Left cardiac atrium (tissue), 4 donors: ENCODE measurements at places on chromosomes 2 and 18. TPM values are rescaled to one million over a fixed set of nuclear protein-coding genes. Genes with fewer than 3 reads are reported as not detected.

DNA sequence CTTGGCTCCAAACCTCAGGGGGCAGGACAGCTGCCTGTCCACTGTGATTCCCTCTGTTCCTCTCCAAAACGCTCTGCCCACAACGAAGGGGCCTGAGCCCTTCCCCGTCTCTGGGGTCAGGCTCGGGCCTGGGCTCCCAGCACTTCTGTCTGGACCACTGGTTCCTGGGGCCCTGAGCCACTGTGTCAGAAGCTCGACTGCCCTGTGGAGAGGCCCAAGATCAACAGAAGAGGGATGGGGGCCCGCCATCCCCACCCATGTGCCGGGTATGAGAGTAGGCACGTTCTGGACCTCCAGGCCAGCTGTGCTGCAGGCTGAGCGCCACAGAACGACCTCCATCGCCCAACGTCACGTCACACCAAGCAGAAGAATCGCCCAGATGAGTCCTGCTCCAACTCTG, 119.9 kb upstream of the HS6ST1 start:
- no peak for DNase-seq

Gene CLIP4
- total RNA-seq, result 63.1 TPM

- DNase-seq, result no peak
These were observed 493.7 kb upstream of the CDH7 start for GRCh38 chr18:65257149-65257548.

- no peak for DNase-seq
These were observed 23.9 kb downstream of the BAZ2B start for GRCh38 chr2:159592441-159592840.

- no peak for DNase-seq
These were observed 172.9 kb downstream of the TPGS2 start for GRCh38 chr18:36655930-36656329.

DNA sequence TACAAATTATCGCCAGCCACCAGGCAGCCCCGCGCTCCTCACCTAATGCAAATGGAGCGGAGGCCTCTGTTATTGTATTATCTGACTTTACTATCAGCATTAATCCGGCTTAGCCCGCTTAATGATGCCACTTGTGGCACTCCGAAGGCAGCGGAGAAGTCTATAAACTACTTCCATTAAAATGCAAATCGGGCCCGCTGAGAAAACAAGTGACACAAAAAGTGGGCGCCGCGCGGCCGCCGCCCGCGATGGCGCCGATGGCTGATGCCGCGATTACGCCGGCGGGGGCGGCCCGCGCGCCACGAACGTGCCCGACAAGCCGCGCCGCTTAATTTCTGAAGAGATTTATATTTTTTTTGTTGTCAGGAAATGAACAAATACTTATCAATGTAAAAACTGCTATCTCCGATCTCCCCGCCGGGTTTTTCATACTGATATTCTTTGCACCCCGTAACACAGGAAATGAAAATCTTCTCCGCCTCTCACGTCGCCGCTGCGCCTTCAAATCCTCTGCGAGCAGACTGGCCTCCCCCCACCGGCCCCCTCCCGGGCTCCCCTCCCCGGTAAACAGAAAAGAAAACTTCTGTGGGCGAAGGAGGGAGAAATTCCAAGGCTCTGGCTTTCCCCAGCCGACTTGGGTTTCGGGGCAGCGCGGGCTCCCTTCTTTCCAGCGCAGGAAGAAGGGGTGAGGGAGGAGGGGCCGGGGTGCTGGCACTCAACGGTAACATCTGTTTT, 221.8 kb downstream of the INSIG2 start:
- DNase-seq, result peak; percentile 44

DNA sequence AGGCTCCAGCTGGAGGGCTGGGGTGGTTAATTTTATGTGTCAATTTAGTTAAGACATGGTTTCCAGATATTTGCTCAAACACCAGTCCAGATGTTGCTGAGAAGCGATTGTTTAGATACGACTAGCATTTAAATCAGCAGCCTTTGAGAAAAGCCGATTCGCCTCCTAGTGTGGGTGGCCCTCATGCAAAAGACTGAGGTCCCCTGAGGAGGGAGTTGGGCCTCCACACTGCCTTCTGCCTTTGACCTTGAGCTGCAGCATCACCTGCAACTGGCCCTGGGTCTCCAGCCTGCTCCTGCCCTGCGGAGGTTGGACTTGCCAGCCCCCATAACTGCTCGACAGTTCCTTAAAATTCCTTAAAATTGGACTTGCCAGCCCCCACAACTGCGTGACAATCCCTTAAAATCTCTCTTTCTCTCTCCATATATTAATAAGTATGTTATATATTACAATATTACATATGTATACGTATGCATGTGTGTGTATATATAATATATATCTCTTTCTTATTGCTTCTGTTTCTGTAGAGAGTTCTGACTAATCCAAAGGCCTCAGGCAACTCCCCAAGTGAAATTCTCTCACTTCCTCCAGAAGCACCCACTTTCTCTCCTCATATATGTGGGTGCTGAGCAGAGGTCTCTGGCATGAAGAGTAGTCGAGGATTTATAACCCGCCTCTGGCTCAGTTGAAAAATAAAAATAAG, 14.4 kb downstream of the FBLN7 start:
- DNase-seq, result no peak

Gene KCNJ3
- total RNA-seq, result 49.9 TPM

DNA sequence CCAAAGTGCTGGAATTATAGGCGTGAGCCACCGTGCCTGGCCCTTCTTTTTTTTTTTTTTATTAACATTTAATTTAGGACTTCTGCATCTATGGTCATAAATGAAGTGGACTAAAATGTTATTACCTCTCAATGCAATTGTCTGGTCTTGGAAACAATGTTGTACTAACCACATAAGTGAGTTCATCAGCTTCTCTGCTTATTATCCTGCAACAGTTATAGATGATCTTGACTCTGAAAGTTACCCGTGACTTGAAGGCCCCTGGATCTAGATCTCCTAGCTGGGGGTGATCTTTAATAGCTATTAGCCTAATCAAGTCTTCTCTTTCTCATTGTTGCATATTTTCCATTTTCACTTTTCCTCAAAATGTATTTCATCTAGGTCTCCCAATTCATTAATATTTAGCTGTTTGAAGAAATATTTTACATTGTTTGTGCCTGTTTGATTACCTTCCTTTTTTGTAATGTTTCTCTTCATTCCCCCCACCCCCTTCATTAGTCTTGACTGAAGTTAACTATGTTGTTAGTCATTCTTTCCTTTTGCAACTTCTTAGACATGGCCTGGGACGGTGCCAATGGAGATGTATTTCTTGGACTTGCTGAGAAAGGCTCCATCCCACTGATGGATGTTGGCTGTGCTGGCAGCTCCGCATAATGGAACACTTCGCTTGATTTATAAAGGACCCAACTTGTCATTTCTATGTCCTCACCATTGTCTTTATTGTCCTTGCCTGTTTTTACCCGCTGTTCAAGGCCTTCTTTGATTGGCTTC, 141.6 kb upstream of the RIOK3 start:
- DNase-seq, result peak; percentile 88

DNA sequence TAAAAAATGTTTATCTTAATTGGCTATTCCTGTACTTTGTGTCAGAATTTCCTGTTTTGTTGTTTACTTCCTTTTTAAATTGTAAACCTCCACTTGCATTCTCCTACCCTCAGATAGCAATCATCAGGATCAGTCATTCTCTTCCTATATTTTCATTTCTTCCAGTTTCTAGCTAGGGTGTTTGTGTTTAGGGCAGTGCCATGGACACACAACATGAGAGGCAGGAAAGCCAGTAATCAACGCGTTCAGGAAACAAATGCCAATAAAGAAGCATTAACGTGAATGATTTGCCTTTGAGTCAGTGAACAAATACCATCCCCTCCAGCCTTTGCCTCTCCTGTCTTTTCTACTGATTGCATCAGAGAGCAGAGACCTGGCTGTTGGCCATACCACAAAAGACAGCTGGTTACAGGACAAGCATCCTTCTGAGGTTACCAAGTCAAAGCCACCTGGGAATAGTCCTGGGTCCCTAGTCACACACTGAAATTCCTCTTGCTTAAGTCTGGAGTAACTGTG, 56.7 kb upstream of the FHL2 start:
- peak; percentile 36 for DNase-seq

- DNase-seq, result no peak
These were observed 272.9 kb downstream of the SLC8A1 start for GRCh38 chr2:40178971-40179370.

GRCh38 chr2:153717060-153717459, 154.7 kb upstream of the GALNT13 start:
- DNase-seq, result no peak

DNA sequence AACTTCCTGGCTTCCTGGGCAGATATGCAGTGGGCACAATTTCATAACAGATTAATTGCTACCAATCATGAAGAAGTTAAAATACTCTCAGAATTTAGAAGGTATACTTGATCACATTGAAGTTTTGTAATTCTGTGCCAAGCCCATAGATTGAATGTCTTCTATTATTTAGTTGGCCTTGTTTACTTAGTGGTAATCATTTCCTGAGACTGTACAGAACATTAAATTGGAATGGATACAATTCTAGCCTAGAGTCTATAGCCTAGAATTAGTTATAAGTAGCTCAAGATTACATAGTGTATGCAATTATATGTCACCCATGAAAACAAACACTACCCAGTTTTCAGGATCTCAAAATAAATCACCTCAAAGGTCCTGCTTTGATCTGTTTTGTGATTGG, 615.8 kb downstream of the XIRP2 start:
- DNase-seq, result no peak

DNA sequence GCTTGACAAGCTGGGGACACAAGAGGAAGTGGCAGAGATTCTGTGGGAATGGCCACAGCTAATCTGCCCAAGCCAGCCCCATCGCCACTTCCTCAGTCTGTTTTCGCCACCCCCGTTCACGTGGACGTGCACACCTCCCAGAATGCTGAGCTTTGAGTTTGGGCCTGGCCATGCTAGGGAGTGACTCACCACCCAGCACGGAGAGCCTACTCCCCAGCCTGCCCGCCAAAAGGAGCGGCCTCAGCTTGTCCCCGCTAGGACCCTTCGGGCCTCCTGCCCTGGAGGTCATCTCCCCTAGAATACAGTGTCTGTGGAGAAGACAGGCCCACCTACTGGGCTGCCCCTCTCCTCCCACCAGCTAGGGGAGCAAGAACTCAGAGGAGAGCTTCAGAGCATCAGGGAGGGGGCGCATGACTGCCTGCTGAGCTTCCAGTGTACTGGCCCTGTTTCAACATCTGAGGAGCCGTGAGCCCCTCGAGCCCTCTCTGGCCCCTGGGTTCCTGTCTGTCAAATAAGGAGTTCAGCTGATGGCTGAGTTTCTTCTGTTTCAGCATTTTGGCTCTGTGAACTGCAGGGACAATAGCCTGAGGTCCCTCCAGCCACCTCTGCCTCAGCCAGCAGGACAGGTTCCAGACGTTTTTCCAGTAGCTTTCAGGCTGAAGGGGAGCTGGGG, 5.1 kb downstream of the SLC35F6 start:
- DNase-seq, result peak; percentile 82

Gene KRTCAP3
- total RNA-seq, result not detected

Gene B3GNT7
- 8.0 TPM for total RNA-seq

Gene CCDC74A
- total RNA-seq, result 0.71 TPM

- DNase-seq, result no peak
These were observed 455.9 kb downstream of the CNTNAP5 start for GRCh38 chr2:124480958-124481357.

DNA sequence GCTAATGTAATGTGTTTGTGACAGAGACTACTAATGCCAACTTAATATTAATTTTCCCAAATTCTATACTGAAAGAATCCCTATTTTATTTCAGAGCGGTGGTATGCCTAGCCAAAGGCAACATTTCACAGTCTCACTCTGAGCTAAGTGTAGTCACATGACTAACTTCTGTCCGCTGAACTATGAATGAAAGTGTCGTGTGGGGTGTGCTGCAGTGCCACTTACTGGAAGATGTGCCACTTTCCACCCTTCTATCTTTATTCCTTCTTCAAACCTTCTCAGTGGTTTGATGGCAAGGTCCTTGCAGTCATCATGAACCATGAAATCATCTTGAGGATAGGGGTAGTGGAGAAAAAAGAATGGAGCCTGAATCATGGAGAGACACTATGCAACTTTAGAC, 47.3 kb upstream of the C1D start:
- DNase-seq, result no peak

Gene EGR4
- total RNA-seq, result not detected

DNA sequence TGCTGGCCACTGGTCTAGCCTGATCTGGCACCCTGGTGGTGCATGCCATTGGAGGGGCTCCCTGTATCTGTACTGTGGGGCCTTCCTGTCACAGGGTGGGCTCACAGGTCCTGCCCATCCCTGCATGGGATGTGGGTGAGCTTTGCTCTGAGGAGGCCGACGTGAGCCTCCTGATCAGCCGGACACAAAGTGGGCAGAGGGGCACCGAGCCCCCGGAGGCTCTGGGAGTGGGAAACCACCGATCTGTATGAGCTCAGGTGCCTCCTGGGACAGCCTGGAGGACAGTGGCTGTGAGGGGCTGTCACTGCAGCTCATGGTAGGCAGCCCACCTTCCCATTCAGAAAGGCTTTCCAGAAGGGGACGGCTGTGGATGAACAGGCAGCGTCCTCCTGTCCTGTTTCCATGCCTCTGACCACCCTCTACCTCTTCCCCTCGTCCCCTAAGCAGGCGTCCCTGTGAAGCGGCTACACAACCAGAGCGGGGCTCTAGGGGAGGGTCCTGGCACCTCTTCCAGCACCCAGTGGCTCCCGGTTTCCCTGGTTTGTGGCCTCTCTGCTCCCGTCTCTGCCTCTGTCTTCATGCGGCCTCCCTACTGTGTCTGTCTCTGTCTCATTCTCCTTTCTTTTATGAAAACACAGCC, 112.5 kb upstream of the OTOS start:
- DNase-seq, result no peak

- no peak for DNase-seq
These were observed 108.8 kb downstream of the STPG4 start for GRCh38 chr2:47046271-47046670.

DNA sequence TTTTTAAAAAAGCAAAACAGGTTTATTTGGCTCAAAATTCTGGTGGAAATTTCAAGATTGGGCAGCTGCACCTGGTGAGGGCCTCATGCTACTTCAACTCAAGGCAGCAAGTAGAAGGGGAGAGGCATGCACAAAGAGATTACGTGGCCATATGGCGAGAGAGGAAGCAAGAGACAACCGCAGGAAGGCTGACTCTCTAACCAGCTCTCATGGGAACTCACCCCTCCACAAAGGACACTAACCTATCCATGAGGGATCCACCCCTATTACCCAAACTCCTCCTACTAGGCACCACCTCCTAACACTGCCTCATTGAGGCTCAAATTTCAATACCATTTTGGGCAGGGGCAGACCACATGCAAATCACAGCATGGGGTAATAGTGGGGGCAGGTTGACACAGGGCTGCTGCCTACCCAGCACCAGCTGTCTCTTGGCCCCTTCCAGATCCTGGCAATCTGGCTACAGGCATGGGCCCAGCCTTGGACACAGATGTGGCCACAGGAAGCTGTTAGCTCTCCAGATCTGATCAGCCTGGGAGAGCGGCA, 2.0 kb upstream of the CAPN10 start:
- DNase-seq, result peak; percentile 3

Gene NLRC4
- total RNA-seq, result 2.3 TPM

Gene EVX2
- total RNA-seq, result not detected

- DNase-seq, result no peak
These were observed 360.2 kb downstream of the SETBP1 start for GRCh38 chr18:45040879-45041278.

DNA sequence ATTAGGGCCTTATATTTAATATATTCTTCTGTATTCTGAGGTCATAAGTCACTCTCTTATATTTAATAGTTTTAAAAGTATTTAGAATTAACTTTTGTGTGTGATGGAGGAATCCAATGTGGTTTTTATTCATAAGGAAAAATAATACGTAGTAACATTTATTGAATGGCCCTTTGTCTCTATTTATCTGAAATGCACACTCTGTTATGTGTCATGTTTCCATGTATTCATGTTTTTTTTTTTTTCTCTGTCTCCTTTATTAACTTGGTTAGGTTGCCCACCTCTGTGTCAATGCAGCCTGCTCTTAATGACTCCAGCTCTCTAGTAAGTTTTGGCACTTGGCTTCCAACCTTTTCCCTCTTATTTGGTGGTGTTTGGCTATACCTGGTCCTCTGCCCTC, 33.8 kb downstream of the RNF144A start:
- no peak for DNase-seq
